MV-4-11 (cell line): ENCODE measurements at places on chromosomes 2 and 18.

- DNase-seq = peak; percentile 52
These were observed 27.4 kb downstream of the DBI start for GRCh38 chr2:119393971-119394748.

DNA sequence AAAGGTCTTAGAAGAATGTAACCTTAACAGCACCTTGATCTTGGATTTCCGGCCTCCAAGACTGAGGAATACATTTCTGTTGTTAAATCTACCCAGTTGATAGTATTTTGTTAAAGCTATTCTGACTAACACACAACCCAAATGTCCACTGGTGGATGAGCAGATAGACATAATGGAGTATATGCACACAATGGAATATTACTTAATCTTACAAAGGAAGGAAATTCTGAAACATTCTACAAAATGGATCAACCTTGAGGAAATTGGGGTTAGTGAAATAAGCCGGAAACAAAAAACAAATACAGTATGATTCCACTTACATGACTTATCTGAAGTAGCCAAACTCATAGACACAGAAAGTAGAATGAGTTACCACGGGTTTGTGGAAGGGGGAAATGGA, 168.7 kb downstream of the ZNF804A start:
- DNase-seq = peak; percentile 28

DNA sequence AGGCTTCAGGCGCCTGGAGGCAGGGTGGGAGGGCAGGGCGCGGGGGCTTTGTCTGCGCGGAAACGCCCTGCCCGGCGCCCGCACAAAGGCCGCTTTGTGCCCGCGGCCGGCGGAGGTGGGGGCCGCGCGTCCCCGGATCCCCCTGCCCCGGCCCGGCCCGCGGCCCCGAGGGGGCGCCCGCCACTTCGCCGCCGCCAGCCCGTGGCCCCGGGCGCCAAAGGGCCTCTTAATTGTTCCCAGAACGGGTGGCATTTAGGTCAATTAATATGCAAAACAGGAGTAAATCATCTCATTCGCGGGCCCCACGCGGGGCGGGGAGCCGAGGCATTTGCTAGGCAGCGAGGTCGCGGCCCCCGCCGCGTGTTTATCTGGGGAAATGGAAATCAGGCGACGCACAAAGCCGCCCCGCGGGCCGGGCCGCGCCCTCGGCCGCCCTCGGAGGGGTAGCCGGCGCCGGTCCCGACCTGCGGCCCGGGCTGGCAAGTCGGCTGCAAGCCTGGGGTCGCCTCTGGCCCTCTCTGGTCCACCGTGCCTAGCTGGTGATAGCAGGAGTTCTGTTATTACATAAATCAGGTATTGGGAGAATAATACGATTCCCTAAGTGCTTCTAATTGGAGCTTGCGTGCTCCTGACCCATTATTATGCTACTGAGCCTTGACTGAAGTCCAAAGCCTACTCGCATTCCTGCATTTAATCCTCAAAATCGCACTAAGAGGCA, 148.2 kb upstream of the GLI2 start:
- DNase-seq = no peak

GRCh38 chr18:51151568-51152511, 45.6 kb downstream of the MEX3C start:
- peak; percentile 9 for DNase-seq

DNA sequence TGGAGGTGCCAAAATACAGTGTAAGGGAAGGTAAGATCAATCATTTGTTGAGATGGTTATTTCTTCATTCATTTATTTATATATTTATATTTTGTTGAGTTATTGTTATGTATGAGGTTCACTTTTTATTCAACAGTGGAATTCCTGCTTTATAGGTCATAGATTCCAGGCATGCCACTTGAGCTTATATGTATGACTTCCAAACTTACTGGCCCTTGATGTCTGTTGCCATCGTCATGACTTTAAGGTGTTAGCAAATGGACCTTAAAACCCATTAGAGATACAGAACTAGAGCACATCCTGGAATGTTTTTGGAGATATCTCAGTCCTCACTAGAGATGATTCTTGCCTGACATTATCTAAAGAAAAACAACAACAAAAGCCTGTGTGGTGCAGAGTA, 25.9 kb downstream of the CCDC85A start:
- DNase-seq = no peak

DNA sequence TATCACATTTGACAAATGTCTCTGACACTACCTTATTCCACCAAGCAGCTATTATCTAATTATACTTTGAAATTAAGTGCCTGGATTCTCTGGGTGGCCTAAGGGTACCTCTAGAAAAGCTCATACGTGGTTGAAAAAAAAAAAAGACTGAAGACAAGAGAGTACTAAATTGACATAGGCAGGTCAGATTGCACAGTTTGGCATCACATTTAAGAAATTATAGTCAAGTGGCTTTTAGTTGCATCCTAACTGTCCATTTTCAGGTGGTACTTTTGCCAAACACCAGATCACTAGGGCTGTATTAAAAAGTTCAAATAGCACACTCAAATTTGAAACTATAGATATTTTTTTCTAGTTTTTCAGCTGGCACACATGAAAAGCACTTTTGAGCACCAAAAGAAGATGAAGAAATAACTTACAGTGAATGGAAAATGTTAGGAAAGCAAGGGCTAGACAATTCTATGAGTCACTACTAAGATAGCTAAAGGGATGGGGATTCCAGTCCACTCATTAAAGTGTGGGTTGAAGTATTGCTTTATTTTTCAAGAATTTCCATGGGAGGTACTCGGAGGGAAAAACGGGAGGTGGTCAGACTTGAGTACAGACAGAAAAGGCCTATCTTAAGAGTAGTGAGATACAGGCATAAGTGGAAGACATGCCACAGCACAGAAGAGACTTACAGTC, 106.5 kb upstream of the COL5A2 start:
- DNase-seq = no peak

- DNase-seq = no peak
These were observed 78.6 kb upstream of the ETAA1 start for GRCh38 chr2:67318563-67318962.

GRCh38 chr2:74576863-74577229, 22.3 kb downstream of the DOK1 start:
- peak; percentile 93 for DNase-seq

GRCh38 chr2:114762986-114763385, 320.5 kb downstream of the DPP10 start:
- no peak for DNase-seq

- no peak for DNase-seq
These were observed 1.8 kb upstream of the AGBL5 start for GRCh38 chr2:27049422-27050280.

DNA sequence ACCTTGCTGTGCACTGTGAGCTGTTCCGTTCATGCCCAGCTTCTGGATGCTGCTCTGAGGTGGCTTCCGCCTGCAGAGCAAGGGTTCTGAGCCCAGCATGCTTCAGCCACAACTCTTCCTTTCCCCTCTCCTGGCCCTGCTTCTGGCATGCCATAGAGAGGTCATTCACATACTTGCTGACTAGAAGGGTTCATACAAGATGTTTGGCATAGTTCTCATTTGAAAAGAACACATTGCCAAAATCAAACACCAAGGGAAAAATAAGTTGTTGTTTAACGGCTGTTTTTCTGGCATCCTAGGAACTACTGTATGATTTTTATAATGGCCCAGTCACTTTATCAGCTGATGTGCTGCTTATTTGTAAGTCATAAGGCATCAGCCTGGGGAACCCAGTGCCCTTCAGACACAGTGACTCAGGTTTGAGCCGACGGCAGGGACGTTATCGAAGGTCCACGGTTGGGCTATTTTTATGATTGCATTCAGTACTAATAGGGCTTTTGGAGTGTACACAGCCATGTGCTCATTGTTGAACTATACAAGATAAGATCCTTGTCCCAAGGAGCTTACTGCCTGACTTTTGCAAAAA, 53.9 kb upstream of the CTAGE1 start:
- DNase-seq = no peak

- DNase-seq = no peak
These were observed 3.9 kb upstream of the ID2 start for GRCh38 chr2:8677646-8678592.
